ENCODE measurements at places on chromosomes 5 and 9.

DNA sequence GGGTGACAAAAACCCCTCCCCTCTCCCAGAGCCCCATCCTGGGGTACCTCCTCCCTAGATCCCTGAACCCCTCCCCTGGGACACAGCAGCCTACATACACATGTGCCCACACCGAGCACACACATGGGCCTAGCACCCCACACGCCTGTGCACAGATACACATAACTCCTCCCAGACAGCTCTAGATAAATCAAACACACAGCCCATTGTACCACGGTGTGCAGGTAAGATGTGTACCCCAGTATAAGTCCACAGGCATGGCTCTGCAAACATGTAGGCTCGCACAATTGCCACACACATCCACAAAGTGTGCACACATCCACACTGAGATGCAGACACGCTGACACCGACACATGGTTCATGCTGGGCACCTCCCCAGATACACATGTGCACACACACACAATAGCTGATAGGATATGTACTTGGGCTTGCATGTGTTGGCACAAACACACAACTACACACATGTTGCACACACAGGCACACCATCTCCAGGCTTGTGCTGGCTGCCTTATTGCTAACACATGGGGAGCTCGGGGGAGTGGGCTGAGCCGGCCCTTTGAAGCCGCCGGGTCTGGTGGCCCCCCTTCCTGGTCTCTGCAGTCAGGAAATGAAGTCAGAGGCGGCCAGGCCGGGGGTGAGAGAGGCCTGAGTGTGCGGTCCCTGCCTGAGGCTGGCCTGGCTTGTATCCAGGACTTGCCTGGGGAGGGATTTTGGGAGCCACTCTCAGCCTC, 30.2 kb downstream of the GOLGA2 start:
- DNase-seq: no peak

GRCh38 chr5:4990462-4990861, 149.7 kb upstream of the ADAMTS16 start:
- DNase-seq: no peak

GRCh38 chr5:110371011-110371724, 355.3 kb downstream of the TMEM232 start:
- no peak for DNase-seq

GRCh38 chr5:351921-352245, 30.4 kb downstream of the AHRR start:
- no peak for DNase-seq

- no peak for DNase-seq
Observed at GRCh38 chr5:61465496-61465895, 133.4 kb downstream of the ZSWIM6 start.

Data from cerebellar cortex (tissue), 1 donor.